Tongue (tissue), 3 donors: ENCODE measurements at places on chromosomes 16 and 17. TPM values are rescaled to one million over a fixed set of nuclear protein-coding genes. Genes with fewer than 3 reads are reported as not detected.

DNA sequence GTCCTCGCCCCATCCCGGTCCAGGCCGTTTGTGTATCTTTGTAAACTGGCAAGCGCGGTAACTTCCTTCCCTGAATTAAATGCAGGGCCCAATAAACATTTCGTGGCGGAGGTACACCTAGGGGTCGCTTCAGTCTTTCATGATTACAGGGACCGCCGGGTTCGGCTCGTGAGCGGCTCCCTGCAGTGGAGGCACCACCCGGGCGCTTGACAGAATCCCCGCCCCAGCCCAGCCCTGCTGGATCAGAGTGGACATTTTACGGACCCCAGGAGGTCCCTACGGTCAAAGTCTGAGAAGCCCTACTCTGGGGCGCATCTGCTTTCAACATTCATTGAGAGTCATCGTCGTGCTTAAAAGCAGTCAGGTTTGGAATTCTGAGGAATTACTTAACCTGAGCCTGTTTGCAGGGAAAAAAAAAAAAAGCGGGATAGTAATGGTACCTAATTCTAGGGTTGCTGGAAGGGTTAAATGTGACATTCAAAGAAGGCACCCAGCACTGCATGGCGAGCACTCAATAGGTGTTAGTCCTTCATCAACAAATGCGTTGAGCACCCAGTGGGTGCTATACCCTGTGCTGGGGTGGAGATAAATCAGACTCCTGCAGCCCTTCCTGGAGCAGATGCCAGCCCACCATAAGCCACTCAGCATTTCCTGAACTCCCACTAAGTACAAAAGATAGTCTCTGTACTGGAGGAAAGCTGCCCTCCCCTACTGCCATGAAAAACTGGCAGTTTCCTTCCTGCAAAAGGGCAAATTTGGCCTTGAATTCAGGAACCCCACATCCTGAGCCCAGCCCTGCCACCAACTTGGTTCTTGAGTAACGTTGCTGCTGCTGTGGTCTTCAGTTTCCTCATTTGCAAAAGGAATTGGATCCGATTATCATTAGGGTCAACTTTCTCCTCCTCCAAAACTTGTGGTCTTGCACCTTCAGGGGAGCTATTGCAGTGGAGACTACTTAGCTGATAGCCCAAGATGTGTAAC lies 658 bp upstream of the DUSP3 start:
- no peak for DNase-seq

- DNase-seq: no peak
These were observed 63.3 kb downstream of the RBFOX3 start for GRCh38 chr17:79547586-79547985.

GRCh38 chr16:77912617-77913016 lies 109.7 kb upstream of the CLEC3A start:
- DNase-seq: no peak

The ZNF385C gene
- total RNA-seq: 0.41 TPM

GRCh38 chr17:4540224-4540651 lies 14.9 kb downstream of the MYBBP1A start:
- DNase-seq: no peak

DNA sequence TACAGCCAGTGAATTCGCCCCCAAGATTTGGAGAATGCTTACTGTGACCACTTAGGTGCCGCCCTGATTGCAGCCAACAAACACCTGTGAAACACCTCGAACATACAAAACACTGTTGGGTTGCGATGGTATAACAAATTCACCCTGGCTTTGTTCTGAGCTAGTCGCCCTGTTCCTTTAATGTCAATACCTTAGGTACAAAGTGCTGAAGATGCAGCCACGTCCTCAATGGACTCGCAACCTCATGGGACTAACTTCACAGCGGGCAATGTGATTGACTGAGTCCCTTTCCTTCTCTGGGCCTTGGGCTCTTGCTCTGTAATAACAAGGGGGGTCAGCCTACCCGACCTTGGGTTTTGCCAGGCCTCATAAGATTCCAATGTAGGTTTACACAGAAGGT lies 28.9 kb upstream of the GOSR2 start:
- no peak for DNase-seq

DNA sequence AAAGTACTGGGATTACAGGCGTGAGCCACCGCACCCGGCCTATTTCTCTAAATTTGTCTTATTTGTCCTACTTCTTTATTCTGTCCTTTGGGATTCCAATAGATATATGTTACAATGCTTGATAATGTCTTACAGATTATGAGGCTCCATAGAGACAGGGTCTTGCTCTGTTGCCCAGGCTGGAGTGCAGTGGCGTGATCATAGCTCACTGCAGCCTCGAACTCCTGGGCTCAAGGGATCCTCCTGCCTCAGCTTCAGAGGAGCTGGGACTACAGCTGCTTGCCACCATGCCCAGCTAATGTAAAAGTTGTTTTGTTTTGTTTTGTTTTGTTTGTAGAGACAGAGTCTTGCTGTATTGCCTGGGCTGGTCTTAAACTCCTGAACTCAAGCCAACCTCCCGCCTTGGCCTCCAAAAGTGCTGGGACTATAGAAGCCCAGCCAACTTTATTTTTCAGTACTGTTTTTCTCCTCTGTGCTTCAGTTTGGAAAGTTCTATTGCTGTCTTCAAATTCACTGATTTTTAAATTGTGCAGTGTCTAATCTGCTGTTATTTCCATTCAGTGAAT lies 10.3 kb downstream of the ANKRD13B start:
- DNase-seq: no peak

DNA sequence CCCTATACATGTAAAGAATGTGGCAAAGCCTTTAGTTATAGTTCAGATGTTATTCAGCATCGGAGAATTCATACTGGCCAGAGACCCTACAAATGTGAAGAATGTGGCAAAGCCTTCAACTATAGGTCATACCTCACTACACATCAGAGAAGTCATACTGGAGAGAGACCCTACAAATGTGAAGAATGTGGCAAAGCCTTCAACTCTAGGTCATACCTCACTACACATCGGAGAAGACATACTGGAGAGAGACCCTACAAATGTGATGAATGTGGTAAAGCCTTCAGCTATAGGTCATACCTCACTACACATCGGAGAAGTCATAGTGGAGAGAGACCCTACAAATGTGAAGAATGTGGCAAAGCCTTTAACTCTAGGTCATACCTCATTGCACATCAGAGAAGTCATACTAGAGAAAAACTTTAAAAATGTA lies 42.5 kb downstream of the ZNF267 start:
- DNase-seq: no peak

DNA sequence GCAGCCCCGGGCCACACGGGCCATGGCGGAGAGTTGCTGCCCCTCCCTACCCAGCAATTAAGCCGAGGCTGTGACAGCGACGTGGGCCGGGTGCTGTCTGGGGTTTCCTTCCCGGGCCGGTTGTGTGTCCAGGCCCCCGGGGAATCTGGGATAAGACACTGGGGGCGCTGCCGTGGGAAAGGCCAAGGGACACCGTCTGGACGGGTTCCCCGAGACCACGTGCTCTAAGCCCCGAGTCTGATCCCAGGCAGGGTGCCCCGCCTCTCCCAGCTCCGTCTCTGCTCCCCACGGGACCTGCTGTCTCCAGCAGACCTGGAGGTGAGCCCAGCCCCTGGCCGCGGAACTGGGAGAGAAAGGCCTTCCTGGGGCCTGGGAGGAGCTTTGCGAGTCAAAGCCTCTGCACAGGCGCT lies 92.2 kb downstream of the IRX3 start:
- peak; percentile 44 for DNase-seq

DNA sequence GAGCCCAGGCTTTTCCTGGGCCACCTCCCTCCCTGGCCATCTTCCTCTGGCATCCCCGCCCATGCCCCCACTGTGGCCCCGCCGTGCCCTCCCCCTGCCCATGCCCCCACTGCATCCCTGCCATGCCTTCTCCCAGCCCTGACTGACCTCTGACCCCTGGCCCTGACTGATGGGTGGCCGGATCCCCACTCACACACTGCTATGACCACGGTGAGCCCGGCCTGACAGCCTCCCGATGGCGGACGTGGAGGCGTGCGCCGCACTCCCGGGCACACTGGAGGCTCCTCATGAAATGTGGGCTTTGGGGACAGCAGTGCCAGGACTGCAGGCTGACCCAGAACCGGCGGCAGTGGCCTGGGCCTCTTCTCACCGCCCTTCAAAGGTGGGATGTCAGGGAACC lies 10.6 kb upstream of the C1QTNF8 start:
- DNase-seq: no peak

- DNase-seq: no peak
These were observed 218.0 kb downstream of the SEC14L1 start for GRCh38 chr17:77358801-77359200.

The VAT1L gene
- total RNA-seq: 2.3 TPM

The RNF43 gene
- 3.5 TPM for total RNA-seq

DNA sequence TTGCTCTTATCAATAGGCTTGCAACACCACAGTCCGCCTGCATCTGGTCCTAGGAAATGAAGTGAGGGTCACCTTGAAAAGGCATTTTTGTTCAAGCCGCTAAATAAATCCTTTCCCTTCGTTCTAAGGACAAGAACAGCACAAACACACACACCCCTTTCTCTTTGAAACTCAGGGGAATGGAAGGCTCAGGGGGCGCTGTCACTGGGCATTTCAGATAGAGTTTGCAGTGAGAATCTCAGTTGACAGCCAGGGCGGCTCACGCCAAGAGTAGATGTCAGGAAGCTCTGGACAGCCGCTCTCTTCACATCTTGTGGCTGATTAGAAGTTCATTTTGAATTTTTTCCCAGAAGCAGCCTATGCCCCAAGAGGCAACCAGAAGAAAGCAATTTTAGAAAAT lies 39.8 kb downstream of the ABAT start:
- DNase-seq: no peak

DNA sequence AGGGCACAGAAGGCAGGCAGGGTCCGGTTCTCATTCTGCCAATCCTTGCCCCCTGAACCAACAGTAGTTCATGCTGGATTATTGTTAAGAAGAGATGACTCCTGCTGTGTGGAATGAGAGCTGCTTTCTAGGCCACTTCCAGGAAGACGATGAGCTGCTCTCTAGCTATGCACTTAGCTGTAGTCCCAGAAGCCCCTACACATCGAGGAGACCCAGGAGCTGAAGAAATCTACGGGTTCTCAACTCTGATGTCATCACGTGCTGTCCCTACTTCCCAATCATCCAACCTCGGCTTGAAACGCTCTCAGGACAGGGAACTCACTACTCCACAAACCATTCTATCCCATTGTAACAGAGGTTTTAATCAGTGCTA lies 29.0 kb upstream of the EMP2 start:
- peak; percentile 66 for DNase-seq

The TPSD1 gene
- total RNA-seq: 0.51 TPM

The FOXL1 gene
- total RNA-seq: 1.8 TPM

The SOST gene
- total RNA-seq: not detected

The TMIGD1 gene
- not detected for total RNA-seq

The MPP3 gene
- 6.8 TPM for total RNA-seq

The RUNDC3A gene
- 5.9 TPM for total RNA-seq

GRCh38 chr16:1584926-1585484 lies 26.9 kb downstream of the IFT140 start:
- DNase-seq: no peak

The SPHK1 gene
- 6.5 TPM for total RNA-seq

The G6PC1 gene
- total RNA-seq: not detected

The MYH2 gene
- 1,036 TPM for total RNA-seq

- DNase-seq: no peak
These were observed 7.0 kb downstream of the CD19 start for GRCh38 chr16:28938721-28939120.

DNA sequence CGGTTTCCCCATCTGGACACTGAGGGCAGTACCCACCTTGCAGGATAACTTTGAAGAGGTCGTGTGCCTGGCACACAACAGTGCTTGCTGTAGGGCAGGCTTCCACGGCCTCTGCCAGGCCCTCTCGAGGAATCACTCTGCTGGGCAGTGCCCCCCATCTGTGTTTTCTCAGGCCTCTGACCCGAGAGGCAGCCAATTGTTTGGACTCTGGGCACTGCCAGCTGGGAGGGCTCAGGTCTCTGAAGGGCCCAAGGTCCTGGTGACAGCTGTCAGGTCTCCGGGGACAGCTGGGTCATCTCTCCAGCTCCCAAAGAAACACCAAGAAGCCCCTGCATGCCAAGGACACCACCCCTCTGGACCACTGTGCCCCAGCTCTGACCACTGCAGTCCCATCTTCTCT lies 1.0 kb upstream of the RAB26 start:
- no peak for DNase-seq

DNA sequence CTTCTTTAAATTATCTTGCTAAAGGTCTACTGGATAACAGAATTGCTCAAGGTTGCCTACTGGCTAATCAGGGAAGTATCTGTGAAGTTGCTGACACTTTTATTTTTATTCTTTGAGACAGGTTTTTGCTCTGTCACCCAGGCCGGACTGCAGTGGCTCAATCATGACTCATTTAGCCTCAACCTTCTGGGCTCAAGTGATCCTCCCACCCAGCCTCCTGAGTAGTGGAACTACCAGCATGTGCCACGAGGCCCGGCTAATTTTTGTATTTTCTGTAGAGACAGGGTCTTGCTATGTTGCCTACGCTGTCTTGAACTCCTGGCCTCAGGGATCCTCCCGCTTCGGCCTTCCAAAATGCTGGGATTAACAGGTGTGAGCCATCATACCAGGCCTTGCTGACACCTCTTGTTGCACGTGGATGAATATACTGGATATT lies 43.1 kb downstream of the GLG1 start:
- DNase-seq: no peak

DNA sequence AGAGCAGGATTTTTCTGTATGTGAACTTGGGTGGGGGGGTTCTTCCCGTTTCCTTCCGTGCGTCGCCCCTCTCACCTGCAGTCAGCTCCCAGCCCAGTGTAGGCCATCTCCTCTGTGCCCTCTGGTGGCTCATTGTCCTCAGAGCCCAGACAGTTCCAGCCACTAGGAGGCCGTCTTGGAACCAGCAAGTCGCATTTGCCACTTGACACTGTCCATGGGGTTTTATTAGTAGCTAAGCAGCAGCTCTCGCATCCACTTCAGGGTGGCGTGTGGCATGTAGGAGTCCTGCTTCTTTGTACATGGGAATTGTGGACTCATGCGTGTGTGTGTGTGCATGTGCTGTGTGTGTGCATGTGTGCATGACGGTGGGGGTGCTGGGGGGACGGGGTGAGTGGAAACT lies 74.0 kb downstream of the SEC14L1 start:
- peak; percentile 54 for DNase-seq

DNA sequence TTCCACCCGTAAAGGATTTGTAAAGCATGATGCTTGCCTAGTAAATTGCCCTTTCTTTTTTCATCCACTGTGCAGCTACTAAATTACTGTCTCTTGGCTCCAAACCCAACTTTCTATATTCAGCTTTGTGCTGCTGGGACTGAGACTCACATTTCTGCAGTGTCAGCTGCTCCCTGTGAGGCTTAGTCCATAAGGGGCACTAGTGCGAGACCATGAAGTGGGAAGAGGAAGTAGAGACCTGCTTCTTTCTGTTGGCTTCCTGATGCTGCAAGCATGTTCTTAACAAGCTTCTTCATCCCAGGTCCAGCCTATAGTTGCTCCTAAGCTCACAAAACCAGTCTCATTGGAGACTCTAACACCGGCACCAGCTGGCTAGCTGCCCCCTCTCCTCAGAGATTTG lies 74.9 kb upstream of the HS3ST2 start:
- DNase-seq: no peak

- DNase-seq: no peak
These were observed at the start of gene SLC22A31 for GRCh38 chr16:89200124-89200849. SLC22A31 (minus strand) TSS chr16:89200537; CDS start chr16:89200501, 36 bp downstream.

DNA sequence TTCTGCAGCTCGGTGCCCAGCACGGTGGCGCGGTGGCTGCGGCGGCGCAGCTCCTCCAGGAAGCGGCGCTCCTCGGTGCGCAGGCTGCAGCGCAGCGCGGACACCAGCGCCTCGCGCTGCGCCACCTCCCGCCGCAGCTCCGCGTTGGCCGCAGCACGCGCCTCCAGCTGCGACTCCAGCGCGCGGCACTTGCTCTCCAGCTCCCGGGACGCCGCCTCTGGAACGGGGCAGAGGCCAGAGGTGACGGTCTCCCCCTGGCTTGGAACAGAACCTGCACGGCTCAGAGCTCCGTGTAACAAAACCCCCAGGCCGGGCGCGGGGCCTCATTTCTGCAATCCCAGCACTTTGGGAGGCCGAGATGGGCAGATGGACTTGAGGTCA lies 13.2 kb upstream of the CLUH start:
- peak; percentile 51 for DNase-seq
